NCI-H146 (cell line): ENCODE measurements at places on chromosomes 3 and 15.

GRCh38 chr3:176078906-176079305, 1118.4 kb downstream of the TBL1XR1 start:
- DNase-seq, result no peak

GRCh38 chr3:85535517-85535916, 576.7 kb downstream of the CADM2 start:
- no peak for DNase-seq

DNA sequence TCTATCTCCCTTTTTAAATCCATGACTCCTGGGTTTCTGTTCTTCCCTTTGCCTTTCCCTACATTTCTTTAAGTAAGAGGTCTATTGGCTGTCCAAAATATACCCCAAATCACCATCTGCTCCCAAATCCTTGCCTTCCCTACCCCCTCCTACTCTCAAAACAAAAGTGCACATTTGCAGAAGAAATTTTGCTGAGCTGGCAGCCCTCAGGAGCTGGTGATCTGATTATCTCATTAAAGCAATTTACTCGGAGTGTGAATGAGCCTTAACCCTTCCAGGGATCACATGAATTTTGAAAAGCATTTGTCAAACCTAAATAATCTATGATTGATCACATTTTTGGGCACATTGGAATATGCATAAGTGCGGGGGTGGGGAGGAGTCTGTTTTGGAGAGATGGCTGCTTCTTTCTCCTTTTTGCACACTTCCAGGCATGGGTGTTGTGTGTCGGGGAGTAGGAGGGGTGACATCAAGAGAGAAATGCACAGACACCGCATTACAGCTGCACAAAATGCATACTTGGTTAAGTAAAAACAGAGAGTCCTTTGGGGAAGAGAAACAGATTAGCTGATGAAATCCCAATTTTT, 892.6 kb downstream of the TUSC7 start:
- DNase-seq, result no peak

DNA sequence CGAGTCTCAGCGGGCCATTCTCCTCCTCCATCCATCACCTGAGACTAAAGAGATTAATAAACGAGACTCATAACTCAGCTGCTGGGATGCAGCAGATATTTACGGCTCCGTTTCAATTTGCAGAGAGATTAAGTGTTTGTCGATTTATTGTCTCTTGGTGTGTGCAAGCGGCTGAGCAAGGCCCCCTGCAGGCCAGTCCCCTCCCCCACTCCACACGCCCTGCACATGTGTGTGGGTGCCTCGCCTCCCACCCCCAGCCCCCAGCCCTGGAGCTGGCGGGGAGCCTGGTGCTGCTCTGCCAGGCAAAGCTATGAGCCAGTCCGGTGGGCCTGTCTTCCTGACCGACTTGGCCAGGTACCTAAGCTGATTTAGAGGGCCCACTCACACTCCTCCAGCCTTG, 63.0 kb downstream of the CYP11A1 start:
- no peak for DNase-seq

DNA sequence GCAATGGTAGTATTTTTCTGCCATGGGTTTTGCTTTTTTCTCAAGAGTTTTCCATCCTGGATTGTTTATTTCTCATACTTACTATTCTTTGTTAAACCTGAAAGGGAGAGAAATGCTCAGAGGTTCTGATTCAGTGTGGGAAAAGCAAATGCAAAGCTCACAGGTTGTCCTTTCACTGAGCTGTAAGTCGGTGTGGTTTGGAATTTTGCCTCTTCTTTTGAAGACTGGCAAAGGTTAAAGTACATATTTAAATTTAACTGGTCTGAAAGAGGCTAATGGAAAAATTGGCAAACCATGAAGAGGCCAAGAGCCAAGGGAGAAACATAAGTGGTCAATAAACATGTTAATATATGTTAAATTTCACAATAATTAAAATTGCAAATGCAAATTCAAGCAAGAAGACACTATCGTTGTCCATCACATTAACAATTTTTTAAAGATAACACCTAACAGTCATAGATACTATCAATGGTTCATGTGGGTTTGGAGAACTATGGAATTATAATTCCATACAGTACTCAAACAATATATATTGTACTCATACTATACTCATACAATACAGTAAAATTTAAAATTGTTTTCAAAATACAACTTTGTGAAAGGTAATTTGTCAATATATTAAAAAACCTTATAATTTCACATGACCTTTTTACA, 246.8 kb upstream of the STT3B start:
- DNase-seq, result no peak

GRCh38 chr15:67178569-67179210, 75.8 kb downstream of the AAGAB start:
- no peak for DNase-seq

DNA sequence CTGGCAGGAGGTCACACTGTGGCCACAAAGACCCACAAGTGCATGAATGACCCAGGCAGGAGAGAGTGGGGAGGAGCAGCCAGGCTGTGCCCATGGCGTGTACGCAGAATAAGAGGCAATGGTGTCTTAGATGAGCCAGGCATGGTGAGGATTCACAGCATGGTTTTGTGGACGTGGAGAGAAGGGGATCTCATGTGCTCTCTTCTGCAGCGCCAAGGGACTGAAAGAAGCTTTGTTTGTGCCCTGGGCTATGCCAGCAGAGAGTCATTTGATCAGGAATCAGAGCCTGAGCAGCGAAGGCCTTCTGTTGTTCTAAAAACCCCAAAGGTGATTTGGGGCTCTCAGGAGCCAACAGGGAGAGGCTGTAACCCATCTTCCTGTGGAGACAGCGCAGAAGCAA, 18.7 kb upstream of the RPP14 start:
- DNase-seq, result no peak

DNA sequence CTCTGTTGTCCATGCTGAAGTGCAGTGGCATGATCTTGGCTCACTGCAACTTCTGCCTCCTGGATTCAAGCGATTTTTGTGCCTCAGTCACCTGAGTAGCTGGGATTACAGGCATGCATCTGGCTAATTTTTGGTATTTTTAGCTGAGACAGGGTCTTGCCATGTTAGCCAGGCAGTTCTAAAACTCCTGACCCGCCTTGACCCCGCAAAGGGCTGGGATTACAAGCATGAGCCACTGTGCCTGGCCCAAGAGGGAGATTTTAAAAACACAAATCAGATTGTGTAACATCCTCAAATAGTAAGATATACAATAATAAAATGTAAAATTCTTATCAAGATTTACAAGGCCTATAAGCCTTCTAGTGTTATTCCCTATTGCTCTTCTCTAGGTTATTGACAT, 62.5 kb upstream of the PHLDB2 start:
- no peak for DNase-seq
